ENCODE measurements at places on chromosomes 6 and 20.

DNA sequence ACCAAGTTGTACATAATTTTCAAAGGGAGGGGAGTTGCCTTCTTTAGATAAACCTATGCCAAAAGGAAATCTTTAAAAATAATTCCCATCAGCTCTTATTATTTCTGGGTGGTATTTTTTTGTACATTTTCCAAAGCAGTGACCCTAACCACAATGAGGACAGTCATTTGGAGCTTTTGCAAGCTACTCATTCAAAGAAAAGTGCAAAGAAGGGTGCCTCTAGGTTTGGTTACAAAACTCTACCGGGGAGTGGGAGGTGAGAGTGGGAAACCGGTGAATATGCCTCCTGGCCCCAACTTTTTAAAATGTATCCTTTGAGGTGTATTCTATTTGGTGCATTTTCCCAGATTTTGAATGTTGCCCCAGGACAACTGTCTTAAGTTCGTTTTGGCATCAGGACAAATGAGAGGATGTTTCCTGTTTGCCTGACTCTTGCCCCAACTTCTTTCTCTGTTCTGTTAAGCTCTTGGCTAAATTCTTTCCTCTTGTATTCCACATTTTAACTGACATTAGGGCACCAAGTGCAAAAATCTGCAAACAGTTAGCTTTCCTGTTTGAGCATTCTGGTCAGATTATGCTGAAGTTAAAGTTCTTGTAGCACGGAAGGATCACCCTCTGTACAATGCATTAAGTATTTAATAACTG is 78.9 kb downstream of the SLX4IP start:
- DNase-seq: no peak

GRCh38 chr20:11379257-11380011 is 538.3 kb upstream of the BTBD3 start:
- no peak for DNase-seq

- no peak for DNase-seq
Observed at GRCh38 chr20:62896526-62896925, 29.8 kb downstream of the DIDO1 start.

DNA sequence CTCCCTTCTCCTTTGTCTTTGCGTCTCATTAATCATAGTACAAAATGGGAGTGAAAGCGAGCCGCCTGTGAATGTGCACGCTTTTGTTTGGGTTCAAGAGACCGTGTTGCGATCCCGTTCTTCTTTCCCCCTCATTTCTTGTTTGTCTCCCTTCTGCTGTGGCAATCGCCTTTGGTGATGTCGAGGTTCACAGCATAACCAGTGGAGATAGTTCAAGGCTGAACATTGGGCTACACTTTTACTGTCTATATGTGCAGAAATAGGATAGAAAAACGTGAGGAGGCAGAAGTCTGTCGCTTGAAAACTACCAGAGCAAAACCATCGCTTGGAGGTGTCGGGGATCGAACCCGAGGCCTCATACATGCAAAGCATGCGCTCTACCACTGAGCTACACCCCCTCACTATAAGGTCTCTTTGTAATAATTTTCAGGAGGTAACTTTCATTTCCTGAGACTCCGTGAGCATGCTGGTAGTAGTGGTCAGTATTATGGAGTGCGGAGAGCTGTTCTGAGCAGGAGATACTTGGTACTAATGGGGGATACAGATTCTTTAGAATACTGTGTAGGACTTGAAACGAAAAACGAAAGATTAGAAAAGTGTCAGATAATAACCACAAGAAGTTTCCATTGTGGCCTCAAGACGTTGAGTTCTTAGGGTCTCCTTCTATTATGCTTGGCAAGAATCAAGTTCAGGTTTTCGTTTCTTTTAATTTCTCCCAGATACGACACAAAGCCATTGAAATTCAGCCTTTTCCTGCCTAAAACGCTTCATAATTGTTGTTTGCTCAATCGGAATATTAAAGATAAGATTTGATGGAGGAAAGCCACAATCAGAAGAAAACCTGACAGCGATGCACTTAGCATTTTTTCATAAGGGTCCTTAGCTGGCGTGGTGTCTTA is 106.6 kb downstream of the TRIM27 start:
- no peak for DNase-seq

GRCh38 chr20:14696937-14697336 is 359.5 kb upstream of the FLRT3 start:
- DNase-seq: no peak

DNA sequence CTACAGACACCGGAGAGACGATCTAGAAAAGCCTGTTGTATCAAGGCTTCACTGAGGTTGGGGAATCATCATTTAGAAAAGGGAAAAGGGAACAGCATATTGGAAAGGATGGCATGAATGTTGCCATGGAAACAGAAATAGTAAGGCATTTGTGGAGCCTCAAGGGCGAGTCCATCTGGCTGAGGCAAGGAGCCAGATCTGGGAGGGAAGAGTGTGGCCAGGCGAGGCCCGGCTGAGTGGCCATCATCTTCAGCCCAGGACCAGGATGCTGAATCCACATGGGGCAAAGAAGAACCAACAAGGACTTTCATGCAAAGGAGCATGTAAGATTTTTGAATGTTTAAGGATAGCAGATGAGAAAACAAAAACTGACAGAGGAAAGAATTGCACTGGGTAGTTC is 85.8 kb downstream of the MAP3K5 start:
- no peak for DNase-seq

GRCh38 chr20:60473211-60473610 is 515.0 kb downstream of the CDH26 start:
- no peak for DNase-seq

DNA sequence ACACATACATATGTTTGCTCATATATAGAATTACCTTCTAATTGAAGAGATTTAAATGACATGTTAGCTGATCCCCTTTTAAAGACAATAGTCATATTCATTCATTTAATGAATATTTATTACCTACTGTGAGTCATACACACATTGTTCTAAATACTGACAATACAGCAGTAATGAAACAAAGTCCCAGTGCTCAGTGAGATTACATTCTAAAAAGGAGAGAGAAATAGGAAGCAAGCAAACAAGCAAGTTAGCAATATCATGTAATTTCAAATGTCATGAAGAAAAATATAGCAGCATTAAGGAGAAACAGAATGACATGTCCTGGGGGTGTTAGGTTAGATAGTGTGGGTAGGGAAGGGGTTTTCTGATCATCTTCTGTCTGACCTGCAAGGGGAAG is 136.3 kb downstream of the ADGRB3 start:
- no peak for DNase-seq

- no peak for DNase-seq
Observed at GRCh38 chr20:33853507-33853813, 42.3 kb downstream of the CHMP4B start.

GRCh38 chr20:39112178-39112743 is 150.1 kb downstream of the DHX35 start:
- DNase-seq: no peak

DNA sequence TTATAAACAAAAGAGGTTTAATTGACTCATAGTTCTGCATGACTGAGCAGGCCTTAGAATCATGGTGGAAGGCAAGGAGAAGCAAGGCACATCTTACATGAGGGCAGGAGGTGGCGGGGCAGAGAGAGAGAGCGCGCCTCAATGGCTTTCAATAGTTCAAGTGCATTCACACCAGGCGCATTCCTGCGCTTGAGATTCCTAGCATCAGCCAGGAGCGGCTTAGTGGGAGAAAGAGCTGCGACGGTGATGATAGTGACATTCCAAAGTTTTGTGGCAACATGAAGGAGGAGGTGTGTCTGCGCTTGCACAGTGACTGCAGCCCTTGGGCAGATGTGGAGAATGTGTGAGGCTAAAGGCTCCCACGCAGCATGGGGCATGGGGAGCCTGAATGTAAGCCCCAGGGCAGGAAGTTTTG is 25.0 kb upstream of the EMILIN3 start:
- DNase-seq: no peak

- DNase-seq: no peak
Observed at GRCh38 chr6:99507648-99508047, 7.6 kb downstream of the USP45 start.

GRCh38 chr6:7604003-7604402 is 14.0 kb downstream of the SNRNP48 start:
- DNase-seq: no peak

DNA sequence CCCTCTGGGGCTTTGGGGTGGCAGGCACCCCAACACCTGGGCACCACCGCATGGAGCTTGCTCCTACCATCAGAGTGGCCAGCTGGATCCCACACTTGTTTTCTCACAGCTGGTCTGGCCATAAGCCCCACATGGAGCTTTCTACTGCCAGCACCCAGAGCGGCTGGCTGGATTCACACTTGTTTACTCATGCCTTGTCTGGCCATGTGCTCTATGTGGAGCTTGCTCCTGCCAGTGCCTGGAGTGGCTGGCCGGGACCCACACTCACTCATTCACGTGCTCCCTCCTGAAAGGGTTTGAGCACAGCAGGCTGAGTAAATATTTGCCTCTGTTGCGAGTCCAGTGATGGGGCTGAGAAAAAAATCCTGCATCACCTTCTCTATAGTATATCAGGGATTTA is 487.0 kb downstream of the CD109 start:
- DNase-seq: no peak

DNA sequence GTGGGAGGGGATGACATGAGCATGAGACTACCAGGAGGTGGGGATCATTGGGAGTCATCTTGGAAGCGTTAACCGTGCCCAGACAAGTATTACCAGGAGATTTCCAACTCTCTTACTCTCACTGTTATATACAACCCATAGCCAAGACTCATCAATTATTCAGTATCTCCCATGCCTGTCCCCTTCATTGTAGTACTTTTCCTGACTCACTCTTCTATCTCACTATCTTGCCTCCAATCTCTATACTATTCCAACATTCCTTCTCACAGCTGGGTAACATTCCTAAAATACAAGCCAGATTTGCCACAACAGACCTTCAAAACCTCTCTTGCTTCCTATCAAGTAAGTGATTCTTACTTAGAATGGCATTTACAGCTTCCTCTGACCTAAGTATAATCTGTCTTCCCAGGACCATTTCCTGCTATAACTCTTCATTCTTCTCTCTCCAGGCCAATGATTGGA is 226.3 kb upstream of the SMLR1 start:
- no peak for DNase-seq

DNA sequence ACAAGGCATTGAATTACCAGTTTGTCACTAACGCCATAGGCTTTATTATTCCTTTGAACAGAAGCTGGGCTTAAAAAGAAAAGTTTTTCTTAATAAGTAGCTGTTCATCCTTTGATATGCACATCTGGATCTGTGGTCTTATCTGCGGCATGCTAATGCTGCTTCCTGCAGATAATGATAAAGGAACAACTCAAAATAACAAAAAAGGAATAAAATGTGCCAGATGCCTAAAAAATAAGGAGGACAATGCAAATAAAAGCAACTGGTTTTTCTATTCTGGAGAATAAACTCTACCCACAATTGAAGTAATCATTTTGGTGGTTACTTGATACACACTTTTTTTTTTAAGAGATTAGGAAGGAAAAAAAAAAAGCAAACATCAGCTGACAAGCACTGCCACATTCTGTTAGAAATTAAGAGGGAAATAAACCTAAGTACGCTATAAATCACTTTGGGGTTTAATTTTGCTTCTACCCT is 156.8 kb upstream of the SALL4 start:
- no peak for DNase-seq

DNA sequence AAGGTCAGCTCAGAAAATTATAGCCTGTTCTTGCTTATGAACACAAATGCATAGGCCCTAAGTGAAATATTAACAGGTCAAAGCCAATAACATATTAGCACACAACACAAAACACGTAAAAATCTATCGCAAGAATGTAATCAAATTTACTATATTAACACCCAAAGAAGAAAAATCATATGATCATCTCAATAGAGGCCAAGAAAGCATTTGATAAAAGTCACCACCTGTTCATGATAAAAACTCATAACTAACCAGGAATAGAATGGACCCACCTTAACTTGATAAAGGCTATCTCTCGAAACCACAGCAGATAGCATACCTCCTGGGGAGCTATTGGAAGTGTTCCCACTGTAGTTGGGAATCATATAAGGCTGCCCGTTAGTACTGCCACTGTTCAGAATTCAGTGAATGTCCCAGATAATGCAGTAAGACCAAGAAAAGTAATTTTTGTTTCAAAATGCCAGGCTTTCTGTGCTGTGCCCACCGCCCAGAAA is 21.6 kb downstream of the POFUT1 start:
- no peak for DNase-seq

- no peak for DNase-seq
Observed at GRCh38 chr6:15332446-15332845, 86.6 kb downstream of the JARID2 start.

GRCh38 chr6:119333707-119334295 is 15.8 kb downstream of the MAN1A1 start:
- no peak for DNase-seq

DNA sequence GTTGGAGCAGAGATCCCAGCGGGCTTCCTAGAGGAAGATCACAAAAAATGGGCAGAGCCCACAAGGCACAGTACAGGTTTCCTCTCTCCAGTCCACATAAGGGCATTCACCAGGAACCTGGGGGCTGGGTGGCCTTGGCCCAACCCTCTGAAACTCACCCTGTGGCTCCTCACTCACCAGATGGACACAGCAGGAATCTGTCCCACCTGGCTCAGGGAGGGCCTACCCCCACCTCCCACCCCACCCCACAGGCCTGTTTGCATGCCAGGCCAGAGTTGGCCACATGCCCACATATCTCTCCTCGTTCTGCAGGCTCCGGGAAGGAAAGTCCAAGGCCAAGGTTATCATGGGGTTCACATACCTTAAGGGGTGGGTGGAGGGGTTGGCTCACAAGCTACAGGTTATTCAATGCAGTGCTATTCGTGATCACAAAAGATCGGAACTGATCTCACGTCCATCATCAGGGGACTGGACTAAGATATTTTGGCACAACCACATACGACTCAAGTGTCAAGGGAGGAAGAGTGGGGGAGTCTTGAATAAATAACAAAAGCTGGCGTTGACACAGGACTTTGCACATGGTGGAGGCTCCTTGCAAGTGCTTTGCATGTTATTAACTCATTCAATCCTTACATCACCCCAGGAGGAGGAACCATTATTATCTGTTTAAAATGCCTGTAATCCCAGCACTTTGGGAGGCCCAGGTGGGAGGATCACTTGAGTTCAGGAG is 13.0 kb downstream of the RIPOR3 start:
- no peak for DNase-seq

DNA sequence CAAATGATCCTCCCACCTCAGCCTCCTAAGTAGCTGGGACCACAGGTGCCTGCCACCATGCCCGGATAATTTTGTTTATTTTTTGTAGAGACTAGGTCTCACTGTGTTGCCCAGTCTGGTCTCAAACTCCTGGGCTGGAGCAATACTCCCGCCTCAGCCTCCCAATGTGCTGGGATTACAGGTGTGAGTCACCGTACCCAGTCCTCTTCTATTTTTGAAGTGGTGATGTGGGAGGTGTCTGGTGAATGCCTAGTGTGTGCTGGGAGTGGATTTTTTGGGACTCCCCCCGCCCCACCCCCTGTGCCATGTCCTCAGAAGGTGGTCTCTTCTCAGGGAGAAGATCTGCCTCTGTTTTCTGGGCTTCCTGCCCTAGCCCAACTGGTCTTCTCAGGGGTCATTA is 47.9 kb upstream of the CLDN20 start:
- DNase-seq: no peak
